Hematopoietic multipotent progenitor cell treated with erythropoietin and hydrocortisone succinate and interleukin-3 and kit ligand, for 15 days (in vitro differentiated cells): ENCODE measurements at places on chromosomes 3 and 15.

- no peak for DNase-seq
These were observed 276.7 kb upstream of the POU1F1 start for GRCh38 chr3:87553058-87553457.

GRCh38 chr3:52447512-52448355 is 2.8 kb upstream of the SEMA3G start:
- DNase-seq, result no peak

GRCh38 chr15:37789881-37790280 is 144.6 kb upstream of the TMCO5A start:
- DNase-seq, result no peak

- no peak for DNase-seq
These were observed 62.7 kb downstream of the GRIP2 start for GRCh38 chr3:14477311-14477935.

- DNase-seq, result no peak
These were observed 8.3 kb downstream of the LSM3 start for GRCh38 chr3:14186854-14187458.

GRCh38 chr15:33848011-33848410 is 120.3 kb upstream of the CHRM5 start:
- no peak for DNase-seq

- no peak for DNase-seq
These were observed 699.5 kb upstream of the CFAP20DC start for GRCh38 chr3:59749291-59749690.

DNA sequence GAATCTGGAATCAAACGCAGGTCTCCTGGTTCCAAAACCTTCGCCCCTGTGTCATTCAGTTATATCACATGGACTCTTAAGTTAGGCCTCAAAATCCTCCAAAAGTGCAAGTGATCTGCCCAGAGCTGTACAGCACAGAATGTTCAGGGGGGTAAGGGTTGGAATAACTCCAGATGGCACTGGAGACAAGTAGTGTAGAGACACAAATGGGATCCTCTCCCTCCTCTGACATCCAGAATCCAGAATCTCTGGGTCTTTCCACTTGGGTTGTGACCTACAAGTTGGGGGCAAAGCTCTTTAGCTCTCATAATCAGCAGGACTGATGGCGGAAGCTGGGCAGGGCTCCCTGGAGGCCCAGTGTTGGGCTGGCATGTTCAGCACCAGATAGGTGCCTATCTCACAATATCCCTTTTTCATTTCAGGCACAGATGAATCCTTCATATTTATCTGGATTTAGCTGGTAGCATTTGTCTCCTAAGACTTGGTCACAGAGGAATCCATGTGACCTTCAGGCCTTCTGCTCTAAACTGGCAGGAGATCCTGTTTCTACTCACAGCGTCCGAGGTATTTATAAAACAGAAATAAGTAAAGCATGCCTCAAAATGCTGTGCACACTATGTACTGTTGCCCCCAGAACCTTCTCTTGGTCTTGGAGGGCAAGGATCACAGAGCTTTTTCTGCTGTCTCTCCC is 15.4 kb downstream of the ABHD2 start:
- DNase-seq, result peak; percentile 34

DNA sequence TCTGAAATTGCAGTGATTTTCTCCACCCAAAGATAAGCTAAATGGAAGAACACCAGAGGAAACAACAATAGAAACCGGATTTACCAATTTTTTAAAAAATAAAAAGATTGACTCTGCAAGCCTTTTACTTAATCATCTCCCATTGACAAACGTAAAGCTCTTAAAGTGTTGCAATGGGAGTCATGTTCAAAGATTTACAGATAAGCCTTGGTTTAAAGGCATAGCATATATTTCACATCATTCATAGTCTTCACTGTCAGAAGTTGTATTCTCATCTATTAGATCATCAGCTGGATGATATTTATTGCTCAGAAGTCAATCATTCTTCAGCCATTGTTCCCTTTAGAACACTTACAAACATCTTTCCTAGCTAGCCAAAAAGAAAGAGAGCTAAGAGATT is 397.6 kb downstream of the GBE1 start:
- DNase-seq, result no peak

DNA sequence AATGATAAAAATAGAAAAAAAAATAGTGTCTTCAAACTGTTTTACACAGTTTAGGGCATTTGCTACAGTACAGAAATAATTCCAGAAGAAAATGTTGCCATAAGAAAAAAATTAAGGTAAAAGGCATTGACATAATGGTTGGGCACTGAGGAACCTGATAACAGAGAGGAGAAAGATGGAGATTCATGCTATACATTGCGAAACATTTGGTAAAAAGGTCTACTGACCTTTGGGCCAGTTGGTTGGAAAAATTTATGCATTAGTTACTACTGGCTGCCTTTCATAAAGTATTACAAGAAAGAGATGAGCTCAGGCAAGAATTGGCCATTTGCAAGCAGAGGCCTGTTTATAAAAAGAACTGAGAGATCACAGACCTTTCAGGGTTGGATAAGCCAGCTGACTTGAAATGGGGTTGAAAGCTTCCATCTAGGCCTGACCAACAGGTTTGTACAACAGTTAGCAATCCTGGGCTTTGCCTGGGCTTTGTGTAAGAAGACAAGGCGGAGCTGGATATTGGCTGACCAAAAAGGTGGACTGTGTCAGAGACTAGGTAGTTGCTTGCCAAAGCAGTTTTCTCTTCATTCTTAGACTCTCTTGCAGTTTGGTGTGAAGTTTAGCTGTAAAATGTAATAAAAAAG is 166.6 kb upstream of the MCTP2 start:
- DNase-seq, result no peak

GRCh38 chr3:98013411-98014267 is 21.5 kb downstream of the GABRR3 start:
- DNase-seq, result no peak

DNA sequence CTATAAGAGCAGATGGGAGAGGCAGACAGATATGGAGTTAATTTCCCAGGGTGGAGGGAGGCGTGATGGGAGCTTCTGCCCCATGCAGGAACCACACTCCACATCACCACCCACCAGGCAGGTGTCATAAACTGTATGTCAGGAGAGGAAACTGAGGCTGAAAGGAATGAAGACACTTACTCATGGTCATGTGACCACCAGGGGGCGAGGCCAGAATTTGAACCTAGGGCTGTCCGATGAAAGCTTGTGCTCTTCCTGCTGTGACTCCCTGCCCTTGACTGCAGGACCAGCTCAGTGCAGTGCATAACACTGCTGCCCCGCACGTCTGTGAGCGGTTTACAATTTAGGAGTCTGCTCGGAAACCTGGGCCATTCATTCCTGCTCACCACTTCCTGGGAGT is 28.8 kb downstream of the NUP210 start:
- peak; percentile 58 for DNase-seq

DNA sequence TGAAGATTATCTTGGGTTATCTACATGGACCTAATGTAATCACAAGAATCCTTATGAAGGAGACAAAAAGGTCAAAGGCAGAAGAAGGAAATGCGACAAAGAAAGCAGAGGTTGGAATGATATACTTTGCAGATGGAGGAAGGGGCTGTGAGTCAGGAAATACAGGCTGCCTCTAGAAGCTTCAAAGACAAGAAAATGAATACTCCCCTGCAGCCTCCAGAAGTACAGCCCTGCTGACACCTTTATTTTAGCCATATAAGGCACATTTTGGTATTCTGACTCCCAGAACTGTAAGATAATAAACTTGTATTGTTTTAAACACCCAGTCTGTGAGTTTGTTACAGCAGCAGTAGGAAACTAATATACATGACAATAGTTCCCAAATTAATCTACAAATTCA is 58.6 kb downstream of the SIDT1 start:
- no peak for DNase-seq

DNA sequence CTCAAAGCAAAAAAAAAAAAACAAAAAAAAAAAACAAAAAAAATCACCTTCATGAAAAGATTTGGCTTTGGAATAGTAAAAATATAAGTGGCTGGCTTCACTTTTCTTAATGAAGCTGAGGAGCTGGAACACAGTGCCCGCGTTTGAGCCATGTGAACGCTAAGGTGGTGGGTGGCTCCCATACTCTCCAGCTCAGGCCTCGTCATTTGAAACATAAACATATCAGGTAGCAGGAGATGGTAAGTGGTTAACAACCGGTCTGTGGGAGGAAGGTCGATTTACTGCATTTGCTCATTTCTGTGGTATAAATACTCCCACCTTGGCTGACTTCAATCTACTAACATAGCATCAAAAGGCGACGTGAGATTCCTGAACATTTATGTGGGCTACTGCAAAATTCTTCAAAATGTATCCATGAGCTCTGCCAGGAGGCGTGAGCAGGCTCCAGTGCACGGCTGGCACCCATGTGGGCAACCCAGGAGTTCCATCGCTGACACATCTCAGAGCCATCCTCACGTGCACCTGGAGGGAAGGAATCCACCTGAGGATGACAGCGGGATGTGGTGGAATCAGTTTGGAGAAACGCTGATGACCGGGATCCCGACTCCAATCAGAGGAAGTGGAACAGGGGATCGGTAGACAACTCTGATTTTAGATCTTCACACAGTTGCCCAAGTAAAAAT is 157.6 kb downstream of the ATP10A start:
- DNase-seq, result no peak

- DNase-seq, result no peak
These were observed 7.9 kb downstream of the SCN5A start for GRCh38 chr3:38641461-38642110.

DNA sequence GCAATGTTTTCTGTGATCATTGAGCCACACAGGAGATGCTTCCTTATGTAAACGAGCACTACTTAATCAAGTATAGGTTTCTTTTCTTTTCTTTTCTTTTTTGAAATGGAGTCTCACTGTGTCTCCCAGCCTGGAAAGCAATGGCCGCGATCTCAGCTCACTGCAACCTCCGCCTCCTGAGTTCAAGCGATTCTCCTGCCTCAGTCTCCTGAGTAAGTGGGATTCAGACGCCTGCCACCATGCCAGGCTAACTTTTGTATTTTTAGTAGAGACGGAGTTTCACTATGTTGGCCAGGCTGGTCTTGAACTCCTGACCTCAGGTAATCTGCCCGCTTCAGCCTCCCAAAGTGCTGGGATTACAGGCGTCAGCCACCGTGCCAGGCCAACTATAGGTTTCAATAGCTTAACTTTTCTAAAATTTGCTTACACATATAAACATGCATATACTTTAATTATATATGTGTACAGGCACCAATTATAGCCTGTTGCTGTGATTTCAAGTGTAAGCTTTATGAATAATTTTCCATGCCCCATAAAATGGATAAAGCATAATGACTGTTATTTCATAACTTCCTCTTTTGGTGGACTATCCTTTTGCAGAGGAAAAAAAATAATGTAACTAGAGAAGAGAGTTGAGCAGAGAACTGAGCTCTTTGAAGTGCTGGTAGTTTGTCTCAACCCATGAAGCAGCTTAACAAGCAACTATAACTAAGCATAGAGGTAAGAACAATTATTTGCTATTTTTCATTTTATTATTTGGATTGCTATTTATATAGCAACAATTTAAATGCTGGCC is 24.8 kb upstream of the MBNL1 start:
- peak; percentile 44 for DNase-seq
